ENCODE measurements at places on chromosomes 4 and X.

- no peaks in the 10 kb centered on the region for H3K36me3 ChIP-seq
- H3K27me3 ChIP-seq, result no peaks in the 10 kb centered on the region
- no peak for DNase-seq
- no peak overlapping the region for H3K27ac ChIP-seq
- H3K4me3 ChIP-seq, result no peak overlapping the region
Measured at GRCh38 chrX:103423955-103424638, 47.8 kb downstream of the BEX3 start.

- no peak overlapping the region for H3K27ac ChIP-seq
- H3K27me3 ChIP-seq, result no peaks in the 10 kb centered on the region
- no peak overlapping the region for H3K4me3 ChIP-seq
Measured at GRCh38 chr4:112765317-112765974, 128.5 kb downstream of the LARP7 start.

DNA sequence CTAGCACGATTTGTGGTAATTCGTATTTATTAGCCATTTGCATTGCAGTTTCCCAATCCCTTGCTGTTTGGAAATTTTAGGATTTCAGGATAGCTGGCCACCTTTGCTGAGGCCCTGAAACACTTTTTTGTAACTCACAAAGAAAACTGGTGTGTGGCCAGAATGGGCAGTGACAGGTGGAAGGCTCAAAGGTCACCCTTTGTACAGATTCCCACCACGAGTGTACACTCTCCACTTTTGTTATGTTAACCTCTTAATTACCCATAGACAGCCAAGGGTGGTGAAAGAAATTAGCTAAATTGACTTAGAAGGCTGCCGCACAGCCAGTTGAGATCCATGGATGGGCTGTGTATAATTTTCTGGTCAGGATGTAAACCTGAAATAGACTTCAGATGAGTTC, 109.7 kb upstream of the ARX start:
- DNase-seq, result no peak
- H3K4me1 ChIP-seq, result no peaks in the 10 kb centered on the region
- H3K36me3 ChIP-seq, result no peaks in the 10 kb centered on the region
- no peak overlapping the region for H3K4me3 ChIP-seq

DNA sequence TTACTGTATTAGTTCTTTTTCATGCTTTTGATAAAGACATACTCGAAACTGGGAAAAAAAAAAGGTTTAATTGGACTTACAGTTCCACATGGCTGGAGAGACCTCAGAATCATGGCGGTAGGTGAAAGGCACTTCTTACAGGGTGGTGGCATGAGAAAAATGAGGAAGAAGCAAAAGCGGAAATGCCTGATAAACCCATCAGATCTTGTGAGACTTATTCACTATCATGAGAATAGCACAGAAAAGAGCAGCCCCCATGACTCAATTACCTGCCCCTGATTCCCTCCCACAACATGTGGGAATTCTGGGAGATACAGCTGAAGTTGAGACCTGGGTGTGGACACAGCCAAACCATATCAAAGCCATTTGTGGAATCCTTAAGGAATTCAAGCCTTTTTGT, 1238.9 kb downstream of the ADGRL3 start:
- H3K36me3 ChIP-seq, result no peaks in the 10 kb centered on the region
- H3K27ac ChIP-seq, result no peak overlapping the region
- no peaks in the 10 kb centered on the region for H3K27me3 ChIP-seq
- H3K4me3 ChIP-seq, result no peak overlapping the region
- H3K4me1 ChIP-seq, result no peaks in the 10 kb centered on the region

- H3K27me3 ChIP-seq, result peaks cover 18% of the 10 kb centered on the region
- H3K4me3 ChIP-seq, result no peak overlapping the region
Measured at GRCh38 chrX:137432609-137433008, 133.3 kb upstream of the ZIC3 start.

- H3K27ac ChIP-seq, result no peak overlapping the region
- H3K4me1 ChIP-seq, result no peaks in the 10 kb centered on the region
- DNase-seq, result no peak
- no peaks in the 10 kb centered on the region for H3K36me3 ChIP-seq
Measured at GRCh38 chr4:63226229-63226628, 1183.0 kb downstream of the TECRL start.

DNA sequence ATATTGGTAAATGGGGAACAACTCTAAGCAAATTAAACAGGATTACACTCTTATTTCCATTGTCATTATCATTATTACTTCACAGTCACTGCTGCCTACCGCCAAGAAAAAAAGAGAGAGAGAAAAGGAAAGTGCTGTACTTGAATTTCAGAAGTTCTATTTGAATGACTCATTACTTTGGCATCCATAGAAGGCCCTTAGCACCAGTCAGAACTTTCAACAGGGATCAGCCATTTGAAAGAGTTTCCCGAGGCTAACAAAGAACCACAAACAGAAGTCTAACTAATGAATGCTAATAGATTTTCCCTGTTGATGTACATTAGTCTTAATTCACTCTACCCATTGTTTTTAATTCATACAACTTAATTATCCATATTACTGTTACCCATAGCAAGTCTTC, 116.3 kb downstream of the SHROOM4 start:
- no peaks in the 10 kb centered on the region for H3K36me3 ChIP-seq
- no peak for DNase-seq
- H3K27ac ChIP-seq, result no peak overlapping the region
- H3K27me3 ChIP-seq, result peaks cover 8% of the 10 kb centered on the region

- DNase-seq, result no peak
- H3K27ac ChIP-seq, result no peak overlapping the region
- H3K4me3 ChIP-seq, result no peak overlapping the region
- no peaks in the 10 kb centered on the region for H3K36me3 ChIP-seq
- no peaks in the 10 kb centered on the region for H3K4me1 ChIP-seq
- no peaks in the 10 kb centered on the region for H3K27me3 ChIP-seq
Measured at GRCh38 chr4:167003326-167003725, 231.0 kb downstream of the SPOCK3 start.

- H3K4me3 ChIP-seq, result no peak overlapping the region
- no peak overlapping the region for H3K27ac ChIP-seq
- DNase-seq, result peak; percentile 15
- H3K27me3 ChIP-seq, result no peaks in the 10 kb centered on the region
Measured at GRCh38 chrX:120790118-120790517, 85.5 kb downstream of the CT47B1 start.

- H3K4me1 ChIP-seq, result no peaks in the 10 kb centered on the region
- no peak overlapping the region for H3K27ac ChIP-seq
- no peak overlapping the region for H3K4me3 ChIP-seq
- H3K36me3 ChIP-seq, result no peaks in the 10 kb centered on the region
Measured at GRCh38 chrX:145213504-145213903, 33.8 kb upstream of the SPANXN1 start.

DNA sequence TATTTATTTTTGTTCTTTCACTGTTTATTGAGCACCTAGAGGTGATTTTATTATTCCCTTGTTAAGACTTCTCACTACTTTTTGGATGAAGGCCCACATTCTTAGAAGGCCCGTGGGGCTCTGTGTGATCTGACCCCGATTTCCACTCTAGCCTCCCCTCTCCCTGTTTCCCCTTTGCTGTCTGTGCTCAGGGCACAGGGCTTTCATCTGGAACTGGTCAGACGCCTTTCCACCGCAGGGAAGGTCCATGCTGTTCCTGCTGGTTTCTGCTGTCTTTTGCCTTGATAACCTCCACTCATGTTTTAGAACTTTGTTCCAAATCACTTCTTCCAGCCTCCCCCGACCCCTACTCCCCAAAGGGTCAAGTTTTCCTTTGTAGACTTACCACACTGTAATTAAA, 31.3 kb upstream of the ANAPC4 start:
- peaks cover 10% of the 10 kb centered on the region for H3K36me3 ChIP-seq
- no peaks in the 10 kb centered on the region for H3K4me1 ChIP-seq
- no peaks in the 10 kb centered on the region for H3K27me3 ChIP-seq

- no peak overlapping the region for H3K4me3 ChIP-seq
- no peak overlapping the region for H3K27ac ChIP-seq
- DNase-seq, result no peak
- H3K36me3 ChIP-seq, result no peaks in the 10 kb centered on the region
Measured at GRCh38 chr4:88981556-88981955, 75.4 kb downstream of the FAM13A start.

DNA sequence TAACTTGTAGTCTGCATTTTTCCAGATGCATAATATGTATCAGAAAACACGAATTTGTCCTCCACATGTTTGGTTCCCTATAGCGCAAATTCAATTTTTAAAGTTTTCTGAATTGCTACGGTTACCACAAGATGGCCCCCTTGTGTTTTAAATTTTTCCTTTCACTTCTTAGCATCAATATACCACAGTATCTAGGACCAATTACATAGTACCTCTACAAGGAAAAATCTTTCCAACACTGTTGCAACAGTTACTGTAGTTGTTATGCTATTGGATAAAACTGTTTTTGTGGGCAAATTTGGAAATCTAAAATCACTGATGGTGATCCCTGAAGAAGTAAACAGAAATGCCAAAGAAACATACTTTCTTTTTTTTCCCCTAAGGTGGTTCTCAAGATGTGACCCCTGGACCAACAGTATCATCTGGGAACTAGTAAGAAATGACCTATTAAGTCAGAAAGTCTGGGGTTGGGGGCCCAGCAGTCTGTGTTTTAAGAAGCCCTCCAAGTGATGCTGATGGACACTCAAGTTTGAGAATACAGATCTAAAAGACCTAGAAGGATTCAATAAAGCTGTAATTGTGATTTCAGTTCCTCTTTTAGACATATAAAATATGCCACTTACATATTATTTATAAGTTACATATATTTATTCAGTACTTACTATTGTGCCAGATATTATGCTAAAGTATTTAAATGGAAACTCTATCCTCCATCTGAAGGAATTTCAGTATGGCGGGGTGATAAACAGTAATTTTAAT, 3.1 kb downstream of the ZGRF1 start:
- peaks cover 12% of the 10 kb centered on the region for H3K4me1 ChIP-seq
- no peaks in the 10 kb centered on the region for H3K36me3 ChIP-seq
- peak; percentile 56 for DNase-seq
- H3K27ac ChIP-seq, result no peak overlapping the region
- no peak overlapping the region for H3K4me3 ChIP-seq

DNA sequence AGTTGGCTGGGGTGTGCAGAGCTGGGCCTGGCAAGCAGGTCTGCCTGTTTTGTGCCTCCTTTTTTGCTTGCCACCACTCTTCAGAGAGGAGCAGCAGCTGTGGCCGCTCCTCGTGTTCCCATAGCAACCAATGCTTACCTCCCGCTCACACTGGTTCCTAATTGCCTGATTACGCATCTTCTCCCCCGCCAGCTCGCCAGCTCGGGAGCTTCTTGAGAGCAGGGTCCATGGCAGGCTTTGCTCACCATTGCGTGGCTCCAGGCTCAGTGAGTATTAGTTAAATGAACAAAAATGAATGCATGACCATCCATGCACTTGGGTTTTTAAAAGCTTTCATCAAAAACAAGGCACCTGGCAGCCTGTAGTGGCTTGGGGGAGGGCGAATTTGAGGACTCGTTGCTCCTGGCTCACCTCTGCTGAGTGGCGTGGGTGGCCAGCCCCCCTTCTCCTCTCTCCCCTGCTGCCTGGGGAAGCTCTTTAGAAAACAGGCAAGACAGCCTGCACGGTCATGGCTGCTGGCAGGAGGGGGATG, 14.2 kb upstream of the PJA1 start:
- H3K36me3 ChIP-seq, result no peaks in the 10 kb centered on the region
- no peaks in the 10 kb centered on the region for H3K27me3 ChIP-seq
- no peaks in the 10 kb centered on the region for H3K4me1 ChIP-seq
- H3K27ac ChIP-seq, result no peak overlapping the region
- DNase-seq, result no peak

DNA sequence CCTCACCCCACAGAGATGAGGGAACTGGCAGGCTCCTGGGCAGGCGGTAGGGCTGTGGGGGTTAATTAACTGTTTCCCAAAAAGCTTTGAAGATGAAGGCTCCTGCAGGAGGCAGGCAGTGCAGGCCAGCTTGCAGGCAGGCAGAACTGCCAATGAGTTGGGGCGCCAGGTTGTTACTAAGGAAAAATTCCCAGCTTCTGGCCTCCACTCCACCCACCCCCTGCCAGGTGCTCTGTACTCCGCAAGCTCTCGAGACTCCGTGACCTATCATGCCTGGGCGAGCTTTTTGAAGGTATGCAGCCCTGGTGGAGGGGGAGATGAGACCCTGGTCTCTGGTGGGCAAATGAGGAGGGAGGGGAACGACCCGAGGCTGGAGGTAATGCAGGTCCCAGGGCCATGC, 41.8 kb downstream of the PJA1 start:
- no peaks in the 10 kb centered on the region for H3K27me3 ChIP-seq
- H3K4me1 ChIP-seq, result peaks cover 2% of the 10 kb centered on the region
- no peak for DNase-seq
